NCI-H2029 treated with DMSO at 0.1 percent for 48 hours (cell line): ENCODE measurements at places on chromosomes 12 and 14.

DNA sequence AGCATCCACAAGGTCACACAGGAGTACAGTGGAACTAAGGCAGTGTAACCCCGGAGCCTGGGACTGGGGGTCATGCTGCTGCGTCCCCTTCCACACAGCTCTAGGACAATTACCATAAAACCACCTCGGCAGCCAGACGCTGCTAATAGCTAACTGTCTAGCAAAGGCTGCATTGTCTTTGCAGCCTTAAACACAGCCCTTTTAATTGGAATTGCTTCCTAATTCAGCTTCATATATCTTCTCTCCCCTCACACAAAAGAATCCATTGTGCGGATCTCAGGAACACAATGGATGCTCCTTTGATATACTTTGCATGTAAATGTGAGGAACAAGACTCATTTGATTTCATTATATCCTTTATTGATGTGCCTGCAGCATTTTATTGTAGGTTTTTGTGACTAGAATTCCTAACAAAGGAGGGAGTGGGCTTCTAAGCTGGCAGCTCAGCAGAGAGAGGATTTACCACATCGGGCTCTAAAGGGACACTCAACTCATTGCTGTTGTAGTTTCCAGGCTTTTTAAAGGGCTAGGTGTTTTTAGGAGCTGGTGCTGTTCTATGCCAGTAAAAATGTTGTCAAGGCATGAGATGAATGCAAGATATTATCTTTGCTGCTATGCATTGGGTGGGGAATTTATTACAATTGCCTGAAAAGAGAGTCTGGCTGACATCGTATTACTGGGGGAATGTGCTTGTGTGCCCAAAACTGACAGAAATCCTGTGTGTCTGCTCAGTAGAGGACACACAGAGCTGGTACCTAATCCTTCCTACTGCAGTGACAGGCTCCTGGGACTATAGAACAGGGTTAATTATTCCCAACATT, 30.4 kb upstream of the DACT1 start:
- DNase-seq, result no peak

GRCh38 chr12:823028-823698, 70.8 kb downstream of the WNK1 start:
- DNase-seq, result no peak

GRCh38 chr14:89269404-89269803, 147.6 kb downstream of the FOXN3 start:
- no peak for DNase-seq

DNA sequence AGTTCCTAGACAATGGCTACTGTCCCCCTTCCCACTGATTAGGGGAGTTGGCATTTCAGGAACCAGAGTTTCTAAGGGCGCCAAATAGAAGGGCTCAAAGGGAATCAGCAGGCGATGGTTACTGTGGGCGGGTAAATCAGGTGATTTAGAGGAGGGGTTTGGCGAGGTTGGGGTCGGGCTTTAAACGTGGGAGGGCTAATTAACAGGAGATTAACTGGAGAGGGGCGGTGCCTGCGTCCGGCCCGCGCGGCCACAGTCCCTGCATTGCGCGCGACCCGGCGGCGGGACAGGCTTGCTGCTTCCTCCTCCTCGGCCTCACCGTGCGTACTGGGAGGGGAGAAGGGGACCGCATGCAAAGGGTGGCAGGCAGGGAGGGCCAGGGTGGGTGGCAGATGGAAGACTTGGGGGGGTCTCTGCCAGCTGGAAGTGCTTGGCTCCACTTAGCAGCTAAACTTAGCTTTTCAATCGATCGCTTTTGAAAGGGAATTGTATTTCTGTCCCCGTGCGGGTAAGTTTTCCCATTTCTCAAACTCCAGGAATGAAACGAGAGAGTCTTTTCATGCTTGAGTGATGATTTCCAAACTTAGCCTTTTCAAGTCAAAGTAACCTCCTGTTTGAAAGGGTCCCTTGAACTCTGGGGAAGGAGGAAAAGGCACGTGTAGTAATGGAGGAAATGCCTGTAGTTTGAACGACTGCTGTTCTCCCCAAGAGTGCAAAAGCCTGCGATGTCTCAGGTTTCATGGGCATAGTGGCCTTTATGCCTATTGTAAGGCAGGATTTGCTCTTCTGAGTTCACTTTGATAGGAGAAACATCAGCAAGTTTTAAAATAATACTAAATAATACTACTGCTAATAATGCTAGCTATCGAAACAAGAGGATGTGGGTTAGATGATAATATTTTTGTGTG, at the start of gene MGST1:
Gene MGST1, plus strand, starts transcription at position 255 of the 908 bp plus-strand sequence. CDS start 6,608 bp downstream, outside the sequence.
- peak; percentile 52 for DNase-seq

GRCh38 chr14:34078117-34078743, 127.4 kb upstream of the EGLN3 start:
- no peak for DNase-seq

GRCh38 chr14:80629606-80630005, 311.9 kb downstream of the CEP128 start:
- no peak for DNase-seq

DNA sequence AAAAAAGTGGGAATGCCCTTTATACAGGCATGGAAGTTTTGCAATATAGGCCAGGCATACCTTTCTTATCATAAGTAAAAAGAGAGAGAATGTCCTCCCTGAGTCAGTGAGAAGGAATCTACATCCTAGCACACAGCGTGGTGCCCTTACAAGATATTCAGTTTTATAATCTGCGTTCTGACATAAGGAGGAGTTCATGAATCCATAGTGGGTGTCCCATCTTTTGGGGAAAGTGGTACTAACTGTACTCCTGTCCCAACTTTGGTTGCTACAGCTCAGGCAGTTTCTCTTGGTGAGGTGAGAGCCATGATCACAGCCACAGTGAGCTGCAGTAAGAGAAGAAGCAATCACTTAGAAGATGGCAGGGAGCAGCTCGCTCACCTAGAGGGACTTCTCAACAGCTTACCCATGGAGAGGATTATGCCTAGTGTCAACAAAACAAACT, 332.9 kb downstream of the BCAT1 start:
- DNase-seq, result no peak

- DNase-seq, result no peak
These were observed 5.5 kb upstream of the DIO2 start for GRCh38 chr14:80216818-80217217.

GRCh38 chr12:122740351-122740750, 9.7 kb upstream of the HCAR1 start:
- DNase-seq, result no peak

DNA sequence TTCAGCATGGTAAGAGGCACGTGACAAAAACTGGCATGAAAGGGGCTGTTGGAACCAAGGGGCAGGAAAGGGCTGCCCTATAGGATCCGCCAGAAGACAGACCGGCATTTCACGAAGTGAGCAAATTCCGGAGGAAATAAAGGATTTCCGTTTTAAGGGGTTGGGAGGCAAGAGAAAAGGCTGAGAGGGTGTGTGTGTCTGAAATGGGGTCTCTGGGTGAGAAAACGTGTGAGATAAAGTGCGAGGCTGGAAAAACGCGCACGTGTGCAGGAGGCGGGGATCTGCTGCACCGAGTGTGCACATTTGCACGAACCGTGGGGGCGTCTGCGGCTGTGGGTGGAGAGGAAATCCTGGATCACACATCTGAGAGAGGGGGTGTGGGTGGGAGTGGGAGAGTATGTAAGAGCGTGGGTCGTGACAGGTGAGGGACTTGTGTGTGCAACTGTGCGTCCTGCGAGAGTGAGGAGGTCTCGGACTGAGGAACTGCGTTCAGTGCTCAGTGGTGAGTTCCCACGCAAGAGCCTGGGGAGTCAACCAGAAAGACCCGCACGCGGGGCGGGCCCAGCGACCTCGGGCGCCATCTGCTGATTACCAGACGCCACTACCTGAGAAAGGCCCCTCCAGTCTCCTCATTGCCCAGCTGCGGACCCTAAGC, 37.0 kb upstream of the P2RX7 start:
- peak; percentile 71 for DNase-seq

GRCh38 chr12:104137902-104138796, at the start of gene NFYB:
Gene NFYB (minus strand): TSS chr12:104138210. CDS start chr12:104135453, 2,757 bp downstream.
- DNase-seq, result peak; percentile 87

GRCh38 chr14:85535991-85536832, 6.3 kb downstream of the FLRT2 start:
- DNase-seq, result no peak

GRCh38 chr12:22082190-22082701, 36.2 kb downstream of the CMAS start:
- no peak for DNase-seq
